ENCODE measurements at places on chromosomes 2 and 18. TPM values are rescaled to one million over a fixed set of nuclear protein-coding genes. Genes with fewer than 3 reads are reported as not detected.

The ALPI gene
- not detected for polyA plus RNA-seq

The RAPH1 gene
- not detected for polyA plus RNA-seq

The GDF7 gene
- 0.74 TPM for polyA plus RNA-seq

The FAM228A gene
- polyA plus RNA-seq = not detected

The NEB gene
- 1.4 TPM for polyA plus RNA-seq

The PHLPP1 gene
- 0.83 TPM for polyA plus RNA-seq

The CYTIP gene
- polyA plus RNA-seq = 83.6 TPM

The GPR75 gene
- 0.10 TPM for polyA plus RNA-seq

The REG3A gene
- polyA plus RNA-seq = not detected

The CHMP3 gene
- 77.1 TPM for polyA plus RNA-seq

The SGPP2 gene
- polyA plus RNA-seq = 3.1 TPM

The FRZB gene
- polyA plus RNA-seq = 0.90 TPM

The RPIA gene
- polyA plus RNA-seq = 42.7 TPM

The TRIM43 gene
- polyA plus RNA-seq = not detected

The SLC14A1 gene
- 3.5 TPM for polyA plus RNA-seq

The GAL3ST2 gene
- not detected for polyA plus RNA-seq

The SESTD1 gene
- 23.6 TPM for polyA plus RNA-seq

The CRYBA2 gene
- not detected for polyA plus RNA-seq

The BMP10 gene
- polyA plus RNA-seq = not detected

The ACMSD gene
- not detected for polyA plus RNA-seq

The PRR30 gene
- polyA plus RNA-seq = not detected

The ASPRV1 gene
- polyA plus RNA-seq = 0.35 TPM

The GPN1 gene
- 46.4 TPM for polyA plus RNA-seq

The SERPINB5 gene
- polyA plus RNA-seq = not detected

The IL1R1 gene
- not detected for polyA plus RNA-seq

The MAPRE3 gene
- polyA plus RNA-seq = 2.4 TPM

The FOXD4L1 gene
- not detected for polyA plus RNA-seq

The CCDC68 gene
- not detected for polyA plus RNA-seq

The MREG gene
- polyA plus RNA-seq = 2.4 TPM

The POMC gene
- polyA plus RNA-seq = 10.1 TPM

The RPS27A gene
- polyA plus RNA-seq = 3,117 TPM

The KIAA2012 gene
- polyA plus RNA-seq = not detected

The UGT1A4 gene
- polyA plus RNA-seq = not detected

The IL37 gene
- polyA plus RNA-seq = not detected

The ABCB11 gene
- polyA plus RNA-seq = not detected

The KCNS3 gene
- polyA plus RNA-seq = not detected

The KCNK3 gene
- polyA plus RNA-seq = not detected

All from IgD-negative memory B cell (primary cell).